ENCODE measurements at places on chromosomes 3 and 15.

DNA sequence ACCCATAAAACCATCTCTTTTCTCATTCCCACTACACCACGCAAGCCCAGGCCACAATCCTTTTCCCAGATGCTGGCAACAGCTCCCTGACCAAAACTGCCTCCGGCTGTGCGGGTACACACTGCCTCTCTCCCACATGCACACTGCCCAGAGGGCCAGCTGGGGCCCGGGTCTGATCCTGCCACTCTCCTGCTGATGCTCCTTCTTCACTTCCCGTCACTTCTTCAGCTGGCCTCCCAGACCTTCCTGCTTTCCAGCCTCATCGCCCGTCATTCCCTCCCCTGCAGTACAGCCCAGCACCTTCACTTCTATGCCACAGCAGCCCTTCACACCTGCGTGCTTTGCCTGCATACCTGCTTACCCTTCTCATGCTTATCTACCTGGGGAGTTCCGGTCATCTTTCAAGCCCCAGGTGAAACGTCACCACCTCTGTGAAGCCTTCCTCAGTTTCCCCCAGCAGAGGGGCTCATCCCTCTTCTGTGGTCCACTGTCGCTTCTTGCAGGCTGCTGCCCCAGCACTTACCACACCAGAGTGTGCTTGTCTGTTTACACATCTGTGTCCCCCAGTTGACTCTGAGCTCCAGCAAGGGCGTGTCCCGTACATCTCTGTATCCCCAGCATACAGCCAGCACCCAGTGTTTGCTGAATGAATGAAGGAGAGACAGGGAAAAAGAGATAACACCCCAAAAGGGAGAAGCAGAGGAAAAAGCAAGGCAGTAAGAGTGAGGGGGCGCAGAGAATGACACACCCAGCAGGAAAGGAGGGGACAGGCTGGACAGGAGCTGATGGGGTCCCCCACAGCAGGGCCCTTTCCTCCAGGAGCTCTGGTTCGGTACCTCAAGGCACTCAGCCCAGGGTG is 22.2 kb downstream of the GRAMD2A start:
- DNase-seq: no peak

DNA sequence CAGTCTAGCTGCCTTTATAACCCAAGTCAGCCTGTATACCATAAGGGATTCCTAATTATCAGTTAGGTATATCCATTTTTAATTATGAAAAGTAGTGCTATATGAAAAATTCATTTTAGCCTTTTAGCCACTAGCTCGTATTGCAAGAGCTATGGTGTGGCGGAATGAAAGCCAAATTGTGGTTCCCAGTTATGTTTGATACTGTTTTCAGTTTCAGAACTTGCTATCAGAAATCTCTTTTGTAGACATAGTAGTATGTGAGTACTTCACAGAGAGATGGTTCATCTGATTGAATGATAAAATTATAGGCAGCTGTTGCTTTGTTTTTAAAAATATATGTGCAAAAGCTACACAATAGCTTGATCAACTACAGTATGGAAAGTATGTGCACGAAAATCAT is 134.6 kb downstream of the SLC25A26 start:
- no peak for DNase-seq

- DNase-seq: no peak
Observed at GRCh38 chr15:66131831-66132230, 121.7 kb downstream of the MEGF11 start.

- no peak for DNase-seq
Observed at GRCh38 chr15:88630798-88631463, 7.9 kb upstream of the ISG20 start.

DNA sequence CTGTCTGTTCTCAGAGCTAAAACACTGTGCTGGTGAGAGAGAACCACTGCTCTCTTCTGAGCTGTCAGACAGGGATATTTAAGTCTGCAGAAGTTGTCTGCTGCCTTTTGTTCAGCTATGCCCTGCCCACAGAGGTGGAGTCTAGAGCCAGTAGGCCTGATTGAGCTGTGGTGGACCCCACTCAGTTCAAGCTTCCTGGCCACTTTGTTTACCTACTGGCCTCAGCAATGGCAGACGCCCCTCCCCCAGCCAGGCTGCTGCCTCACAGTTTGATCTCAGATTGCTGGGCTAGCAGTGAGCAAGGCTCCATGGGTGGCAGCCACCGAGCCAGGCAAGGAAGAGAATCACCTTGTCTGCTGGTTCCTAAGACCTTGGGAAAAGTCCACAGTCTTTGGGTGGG is 21.0 kb upstream of the CACNA1D start:
- DNase-seq: no peak

DNA sequence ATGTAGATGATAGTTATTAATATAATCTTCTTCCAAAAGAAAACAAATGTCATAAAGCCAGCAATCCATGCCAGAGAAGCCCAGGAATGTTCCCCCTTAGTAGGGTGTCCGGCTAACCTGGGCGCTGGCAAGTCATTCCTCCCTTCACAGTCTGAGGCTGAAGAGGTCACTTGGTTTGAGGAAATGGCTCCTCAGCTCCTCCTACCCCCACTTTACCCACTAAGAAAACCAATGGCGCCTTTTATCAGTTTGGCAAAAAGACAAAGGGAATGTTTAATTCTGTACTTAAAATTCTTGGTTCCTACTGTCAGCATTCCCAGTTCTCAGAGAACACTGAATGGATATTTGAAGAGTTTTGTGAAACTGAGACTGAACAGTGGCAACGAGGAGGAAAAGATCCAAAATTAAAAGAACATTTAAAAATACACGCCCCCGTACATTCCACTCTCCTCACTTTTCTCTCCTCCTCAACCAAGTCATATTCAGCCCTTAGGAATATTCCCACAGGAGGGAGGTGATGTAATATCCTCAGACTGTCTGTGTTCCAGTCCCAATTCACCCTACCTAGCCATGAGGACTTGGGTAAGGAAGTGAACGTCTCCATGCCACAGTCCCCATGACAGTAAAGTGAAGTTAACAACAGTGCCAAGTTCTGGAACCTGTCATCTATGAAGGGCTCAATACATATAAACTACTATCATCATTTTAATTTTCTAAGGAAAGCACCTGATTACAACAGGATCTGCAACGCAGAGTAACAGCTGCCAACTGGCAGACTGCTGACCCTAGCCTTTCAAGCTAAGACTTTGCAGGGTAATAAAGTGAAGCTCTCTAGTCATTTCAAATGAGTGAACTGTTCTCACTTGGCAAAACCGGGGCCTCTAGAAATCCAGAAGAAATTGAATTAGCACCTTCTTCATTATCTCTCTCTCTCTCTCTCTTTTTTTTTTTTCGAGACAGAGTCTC is 234.5 kb upstream of the ICE2 start:
- no peak for DNase-seq

DNA sequence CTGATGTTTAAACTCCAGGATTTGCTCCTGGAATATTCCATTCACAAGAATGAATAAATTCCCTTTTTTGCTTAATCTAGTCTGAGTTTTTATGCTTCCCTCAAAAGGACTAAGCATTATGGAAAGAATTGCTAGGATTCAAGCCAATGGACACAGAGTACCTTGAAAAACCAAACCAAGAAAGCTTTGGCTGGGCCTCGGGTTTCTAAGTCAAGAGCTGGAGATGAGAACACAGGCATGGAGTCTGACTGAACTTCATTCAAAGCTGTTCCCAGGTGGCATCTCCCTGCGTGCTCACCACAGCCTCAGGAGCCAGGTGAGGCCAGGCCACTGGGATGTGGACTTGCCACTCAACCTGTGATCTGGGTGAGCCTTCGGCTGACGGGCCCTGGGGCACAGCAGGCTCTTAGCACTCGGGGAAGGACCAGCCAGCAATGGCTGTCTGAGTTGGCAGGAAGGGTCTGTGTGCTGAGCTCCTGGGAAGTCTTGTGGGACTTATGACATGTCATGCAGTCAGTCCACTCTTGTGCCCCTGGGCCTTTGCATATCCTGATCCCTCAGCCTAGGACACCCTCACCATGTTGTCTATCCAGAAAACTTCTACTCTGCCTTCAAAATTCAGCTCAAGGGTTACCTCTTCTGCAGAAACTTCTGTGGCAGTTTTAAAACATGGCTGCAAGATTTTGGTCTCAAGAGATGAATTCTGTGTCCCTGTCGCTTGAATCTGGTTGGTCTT is 21.8 kb downstream of the CRABP1 start:
- DNase-seq: no peak

- no peak for DNase-seq
Observed at GRCh38 chr3:126927846-126928245, 55.1 kb upstream of the PLXNA1 start.

- no peak for DNase-seq
Observed at GRCh38 chr15:37698679-37699078, 235.8 kb upstream of the TMCO5A start.

GRCh38 chr3:122572940-122573412 is 4.5 kb upstream of the PARP15 start:
- no peak for DNase-seq

GRCh38 chr3:4759689-4760312 is 219.4 kb upstream of the BHLHE40 start:
- DNase-seq: no peak

DNA sequence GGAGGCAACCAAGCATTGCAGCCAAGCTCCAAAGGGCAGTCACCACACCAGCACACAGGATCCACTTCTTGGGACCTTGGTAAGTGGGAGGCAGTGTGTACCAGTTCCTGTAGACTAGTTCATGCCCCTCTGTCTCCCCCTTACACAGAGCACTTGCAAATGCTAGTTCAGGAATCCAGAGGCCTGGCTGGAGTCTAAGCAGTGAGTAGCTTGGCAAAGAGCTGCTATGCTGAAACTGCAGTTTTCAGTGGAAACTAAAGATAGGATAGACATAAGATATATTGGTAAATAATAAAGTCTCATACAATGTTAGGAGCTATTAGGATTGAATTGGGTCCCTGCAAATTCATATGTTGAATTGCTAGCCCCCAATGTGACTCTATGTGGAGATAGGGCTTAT is 13.9 kb upstream of the SLC41A3 start:
- no peak for DNase-seq

GRCh38 chr3:135740211-135740610 is 225.3 kb upstream of the PPP2R3A start:
- no peak for DNase-seq

DNA sequence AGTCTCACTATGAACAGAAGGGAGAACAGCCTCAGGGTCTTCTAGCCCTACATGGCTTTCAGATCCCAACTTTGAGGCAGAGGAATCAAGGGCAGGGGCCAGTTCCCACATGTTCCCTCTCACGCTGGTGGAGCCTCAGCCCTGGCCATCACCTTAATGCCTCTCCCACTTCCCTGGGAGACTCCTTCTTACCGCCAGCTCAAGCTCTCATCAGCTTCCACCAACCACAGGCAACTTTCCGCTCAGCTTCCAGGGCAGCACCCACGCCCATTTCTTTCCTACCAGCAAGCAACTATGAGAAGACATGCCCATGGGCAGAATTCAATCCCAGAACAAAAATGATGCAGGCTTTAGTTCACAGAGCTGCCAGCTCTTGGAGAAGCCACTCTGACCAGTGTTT is 63.5 kb downstream of the RUBCN start:
- DNase-seq: no peak

DNA sequence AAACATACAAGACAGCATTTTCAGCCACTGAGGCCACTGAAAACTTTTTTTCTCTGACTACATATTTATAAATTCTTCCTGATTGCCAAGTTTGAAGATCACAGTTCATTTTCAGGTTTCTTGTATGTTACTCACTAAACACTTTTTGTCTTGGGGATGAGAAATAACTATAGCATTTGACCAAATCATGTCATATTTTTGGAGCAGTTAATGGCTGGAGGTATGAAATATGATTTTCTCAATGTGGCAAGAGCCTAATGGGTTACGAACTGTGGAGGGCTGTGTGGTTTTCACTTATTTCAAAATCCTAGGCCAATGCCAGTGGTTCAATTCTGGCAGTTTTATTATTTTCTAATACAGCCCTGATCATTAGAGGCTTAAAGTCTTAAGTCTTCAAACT is 64.4 kb downstream of the USP13 start:
- no peak for DNase-seq

DNA sequence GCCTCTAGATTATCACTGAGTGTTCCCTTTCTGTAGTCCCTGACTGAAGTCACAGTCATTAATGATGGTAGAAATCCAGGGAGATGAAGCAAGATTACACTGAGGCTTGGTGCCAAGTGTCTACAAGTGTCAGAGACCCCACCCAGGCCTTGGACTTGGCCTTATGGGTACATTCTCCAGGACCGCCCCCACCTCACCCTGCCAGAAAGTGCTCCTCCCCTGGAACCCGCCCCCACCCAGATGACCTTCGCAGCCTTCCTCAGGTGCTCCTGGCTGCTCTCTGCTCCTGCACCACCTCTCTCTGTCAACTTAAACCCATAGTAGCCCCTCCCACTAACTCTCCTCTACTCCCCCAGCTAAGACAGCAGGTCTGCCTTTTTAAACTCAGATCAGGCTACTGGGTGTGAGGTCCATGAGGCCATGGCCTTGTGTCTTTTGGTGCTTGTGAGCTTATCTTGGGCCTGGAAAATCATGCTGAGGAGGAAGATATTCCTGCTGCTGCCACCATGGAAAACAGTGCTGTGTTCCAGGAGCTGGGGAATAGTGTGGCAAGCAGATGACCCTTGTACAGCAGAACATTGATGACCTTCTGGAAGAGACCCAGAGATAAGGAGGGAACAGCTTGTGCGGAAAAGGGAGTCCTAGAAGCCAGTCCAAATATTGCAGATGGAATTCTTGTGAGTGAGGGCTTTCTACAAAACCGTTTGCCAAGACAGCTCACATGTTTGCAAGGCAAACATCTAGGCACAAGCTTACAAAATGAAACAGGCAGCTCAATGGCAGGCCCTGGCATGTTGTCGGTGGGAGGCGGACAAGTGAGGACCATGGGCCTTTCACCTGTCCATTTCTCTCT is 40.3 kb upstream of the NDUFB4 start:
- DNase-seq: no peak

- DNase-seq: no peak
Observed at GRCh38 chr3:121663171-121663847, 2.6 kb upstream of the HCLS1 start.

DNA sequence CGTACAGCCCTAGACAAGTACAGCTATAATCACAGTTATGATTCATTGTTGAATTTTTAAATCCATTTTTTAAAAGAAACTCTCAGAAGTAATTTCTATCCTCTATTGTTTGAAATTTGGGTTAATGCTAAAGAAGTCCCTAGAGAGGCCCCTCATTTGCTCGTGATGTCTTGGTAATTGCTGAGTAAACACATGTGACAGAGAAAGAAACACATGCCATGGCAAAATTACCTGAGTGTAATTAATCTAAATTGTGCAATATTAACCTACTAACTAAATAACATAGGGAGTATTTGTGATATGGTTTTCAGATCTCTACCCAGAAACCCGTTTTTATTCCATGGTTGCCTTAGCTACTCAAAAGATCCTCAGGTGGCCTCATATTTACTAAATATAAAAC is 10.8 kb downstream of the NEK10 start:
- no peak for DNase-seq

GRCh38 chr3:42653560-42654330 is at the start of gene ZBTB47:
TSS of gene ZBTB47 (plus strand) at chr3:42653697. CDS start at chr3:42658356, 4,659 bp downstream.
- DNase-seq: no peak

DNA sequence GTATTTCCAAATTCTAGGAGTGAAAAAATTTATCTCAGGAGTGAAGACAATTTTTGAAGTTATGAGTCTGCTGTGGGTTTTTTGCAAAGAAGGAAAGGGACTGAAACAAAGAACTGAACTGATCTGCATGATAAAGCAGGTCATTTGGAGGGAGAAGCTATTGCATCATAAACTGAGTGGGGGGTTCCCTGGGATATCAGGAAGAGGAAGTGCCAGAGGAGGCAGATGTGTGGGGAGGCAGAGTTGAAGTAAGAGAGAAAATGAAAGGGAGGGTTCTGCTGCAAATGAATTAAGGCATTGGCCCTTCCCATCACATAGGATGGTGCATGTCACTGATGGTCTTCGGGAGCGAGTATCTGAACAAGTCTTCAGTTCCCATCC is 379.2 kb downstream of the VPS13C start:
- DNase-seq: no peak
